ENCODE measurements at places on chromosomes 5 and 9.

GRCh38 chr5:127950707-127951391, 132.7 kb upstream of the SLC12A2 start:
- no peak for DNase-seq

DNA sequence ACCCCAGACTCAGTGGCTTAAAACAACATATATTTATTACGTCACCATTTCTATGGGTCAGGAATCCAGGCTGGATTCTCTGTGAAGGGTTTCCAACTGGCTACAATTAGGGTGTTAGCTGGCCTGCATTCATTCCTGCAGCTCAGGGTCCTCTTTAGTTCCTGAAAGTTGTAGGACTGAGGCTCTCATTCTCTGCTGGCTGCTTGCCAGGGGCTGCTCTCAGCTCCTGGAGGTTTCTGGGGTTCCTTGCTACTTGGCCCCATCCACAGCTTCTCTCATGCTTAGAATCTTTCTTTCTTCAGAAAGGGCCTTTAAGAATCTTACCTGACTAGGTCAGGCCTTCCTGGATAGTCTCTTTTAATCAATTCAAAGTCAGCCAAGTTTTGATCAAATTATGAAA, 424.6 kb downstream of the GADD45G start:
- no peak for DNase-seq

- DNase-seq = no peak
Observed at GRCh38 chr9:85603936-85604335, 137.8 kb downstream of the AGTPBP1 start.

- no peak for DNase-seq
Observed at GRCh38 chr9:112786829-112787520, 36.4 kb downstream of the SNX30 start.

DNA sequence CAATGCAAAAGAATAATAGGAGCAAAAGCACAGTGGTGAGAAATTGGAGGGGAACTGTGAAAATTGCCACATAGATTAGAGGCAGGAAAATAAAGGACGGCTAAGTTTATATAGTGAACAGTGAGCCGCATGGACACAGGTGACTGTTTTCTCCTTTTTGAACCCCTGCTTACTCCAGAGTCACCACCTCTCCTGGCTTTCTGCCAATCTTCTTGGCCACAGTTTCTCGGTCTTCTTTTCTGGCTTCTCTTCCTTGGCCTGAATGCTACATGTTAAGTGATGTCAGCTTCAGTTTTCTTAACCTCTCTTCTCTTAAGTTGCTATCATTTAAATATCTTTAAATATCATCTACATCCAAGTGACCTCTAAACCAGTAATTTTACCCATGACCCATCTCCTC, 47.3 kb upstream of the CDKN2B start:
- no peak for DNase-seq

GRCh38 chr5:154653764-154654485, 101.3 kb upstream of the LARP1 start:
- no peak for DNase-seq

DNA sequence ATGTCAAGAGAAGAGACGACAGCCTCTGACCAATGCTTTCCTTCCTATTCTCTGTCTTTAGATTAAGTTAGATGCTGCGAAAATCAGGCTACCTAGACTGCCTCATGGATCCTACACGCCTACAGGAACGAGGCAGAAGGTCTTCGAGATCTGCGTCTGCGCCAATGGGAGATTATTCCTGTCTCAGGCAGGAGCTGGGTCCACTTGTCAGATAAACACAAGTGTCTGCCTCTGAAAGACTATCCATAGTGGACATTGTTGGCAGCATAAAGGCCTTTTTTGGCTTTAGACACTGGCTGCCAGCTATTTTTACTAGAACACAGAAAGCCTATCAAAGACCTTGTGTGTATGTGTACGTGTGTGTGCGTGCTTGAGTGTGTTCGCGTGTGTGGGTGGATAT, 90.9 kb upstream of the PPP1R2B start:
- no peak for DNase-seq

GRCh38 chr9:4812858-4813257, 20.1 kb downstream of the RCL1 start:
- no peak for DNase-seq

DNA sequence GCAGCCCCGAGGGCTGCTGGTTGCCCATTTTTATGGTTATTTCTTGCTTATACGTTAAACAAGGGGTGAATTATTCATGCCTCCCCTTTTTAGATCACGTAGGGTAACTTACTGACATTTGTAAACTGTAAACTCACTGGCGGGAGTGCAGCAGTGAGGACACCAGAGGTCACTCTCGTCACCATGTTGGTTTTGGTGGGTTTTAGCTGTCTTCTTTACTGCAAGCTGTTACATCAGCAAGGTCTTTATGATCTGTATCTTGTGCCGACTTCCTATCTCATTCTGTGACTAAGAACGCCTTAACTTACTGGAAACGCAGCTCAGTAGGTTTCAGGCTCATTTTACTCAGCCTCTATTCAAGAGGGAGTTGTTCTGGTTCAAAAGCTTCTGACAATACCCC, 155.0 kb upstream of the PRDM9 start:
- DNase-seq = no peak

DNA sequence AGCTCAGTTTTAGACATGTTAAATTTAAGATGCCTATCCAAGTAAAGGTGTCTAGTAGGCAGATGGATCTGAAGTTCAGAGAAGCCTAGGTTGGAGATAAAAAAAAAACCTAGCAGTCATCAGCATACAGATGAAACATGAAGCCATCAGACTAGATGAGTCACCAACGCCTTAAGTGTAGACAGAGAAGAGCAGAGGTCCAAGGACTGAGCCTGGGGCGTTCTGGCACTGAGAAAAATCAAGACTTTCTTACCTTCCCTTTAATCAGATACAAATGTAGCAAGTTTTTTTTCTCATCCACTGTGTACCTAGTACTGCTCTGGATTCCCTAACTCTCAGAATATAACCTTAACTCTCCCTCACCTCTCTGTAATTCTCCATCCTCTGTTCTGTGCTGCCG, 97.3 kb downstream of the SIL1 start:
- peak; percentile 1 for DNase-seq

- no peak for DNase-seq
Observed at GRCh38 chr5:111733571-111733970, 23.4 kb downstream of the NREP start.

DNA sequence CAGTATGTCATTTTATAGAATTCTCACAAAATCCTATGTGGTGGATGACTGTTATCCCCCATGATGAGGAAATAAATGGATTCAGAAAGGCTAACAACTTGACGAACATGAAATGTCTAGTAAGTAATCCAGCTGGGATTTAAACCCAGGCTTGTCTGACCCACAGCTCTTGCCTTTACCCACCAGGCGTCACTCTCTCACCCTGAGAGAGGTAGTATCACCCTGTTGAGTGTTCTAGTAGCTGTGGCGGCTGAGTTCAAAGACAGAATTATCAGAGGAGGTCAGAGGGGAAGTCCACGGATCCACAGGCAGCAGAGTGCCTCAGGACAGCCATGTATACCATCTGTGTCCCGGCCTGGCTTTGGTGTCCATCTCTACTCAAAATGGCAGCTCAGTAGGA, 113.8 kb downstream of the ZNF462 start:
- no peak for DNase-seq

- DNase-seq = no peak
Observed at GRCh38 chr5:53023969-53024368, 34.8 kb downstream of the ITGA2 start.

GRCh38 chr5:116769470-116769869, 194.8 kb upstream of the SEMA6A start:
- DNase-seq = no peak

GRCh38 chr5:173236531-173237142, 1.6 kb upstream of the NKX2-5 start:
- DNase-seq = no peak

GRCh38 chr9:110426052-110426709, 88.5 kb upstream of the TXNDC8 start:
- DNase-seq = no peak

DNA sequence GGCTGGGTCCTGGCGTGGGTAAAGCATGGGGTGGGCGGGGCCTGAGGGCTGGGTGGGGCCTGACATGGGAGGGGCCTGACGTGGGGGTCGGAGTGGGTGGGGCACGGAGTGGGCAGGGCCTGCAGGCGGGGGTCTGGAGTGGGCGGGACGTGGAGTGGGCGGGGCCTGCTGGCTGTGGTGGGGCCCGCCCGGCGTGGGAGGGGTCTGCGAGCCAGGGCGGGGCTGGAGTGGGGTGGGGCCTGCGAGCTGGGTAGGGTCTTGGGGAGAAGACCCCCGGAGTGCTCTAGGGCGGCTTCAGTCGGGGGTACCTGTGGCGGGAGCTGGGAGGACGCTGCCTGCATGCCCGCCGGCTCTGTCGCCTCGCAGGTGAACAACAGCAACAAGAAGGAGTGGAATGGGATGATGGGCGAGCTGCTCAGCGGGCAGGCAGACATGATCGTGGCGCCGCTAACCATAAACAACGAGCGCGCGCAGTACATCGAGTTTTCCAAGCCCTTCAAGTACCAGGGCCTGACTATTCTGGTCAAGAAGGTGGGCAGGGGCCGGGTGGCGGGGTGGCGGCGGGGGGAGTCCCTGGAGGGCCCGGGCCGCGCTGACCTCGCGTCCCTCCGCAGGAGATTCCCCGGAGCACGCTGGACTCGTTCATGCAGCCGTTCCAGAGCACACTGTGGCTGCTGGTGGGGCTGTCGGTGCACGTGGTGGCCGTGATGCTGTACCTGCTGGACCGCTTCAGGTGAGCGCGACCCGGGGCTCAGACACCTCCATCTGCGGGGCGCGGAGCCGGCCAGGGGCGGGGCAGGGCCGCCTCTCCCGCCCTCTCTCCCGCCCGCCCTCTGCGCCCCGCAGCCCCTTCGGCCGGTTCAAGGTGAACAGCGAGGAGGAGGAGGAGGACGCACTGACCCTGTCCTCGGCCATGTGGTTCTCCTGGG, 8.0 kb downstream of the LRRC26 start:
- DNase-seq = peak; percentile 36

- DNase-seq = no peak
Observed at GRCh38 chr5:55864606-55865541, 13.7 kb downstream of the IL31RA start.

GRCh38 chr9:37327553-37327952, 94.9 kb upstream of the GRHPR start:
- DNase-seq = no peak

- DNase-seq = no peak
Observed at GRCh38 chr5:135448071-135448739, 1.1 kb upstream of the DCANP1 start.

GRCh38 chr5:151110992-151111391, 30.2 kb upstream of the TNIP1 start:
- no peak for DNase-seq

- no peak for DNase-seq
Observed at GRCh38 chr9:70641631-70642030, 227.2 kb upstream of the KLF9 start.

DNA sequence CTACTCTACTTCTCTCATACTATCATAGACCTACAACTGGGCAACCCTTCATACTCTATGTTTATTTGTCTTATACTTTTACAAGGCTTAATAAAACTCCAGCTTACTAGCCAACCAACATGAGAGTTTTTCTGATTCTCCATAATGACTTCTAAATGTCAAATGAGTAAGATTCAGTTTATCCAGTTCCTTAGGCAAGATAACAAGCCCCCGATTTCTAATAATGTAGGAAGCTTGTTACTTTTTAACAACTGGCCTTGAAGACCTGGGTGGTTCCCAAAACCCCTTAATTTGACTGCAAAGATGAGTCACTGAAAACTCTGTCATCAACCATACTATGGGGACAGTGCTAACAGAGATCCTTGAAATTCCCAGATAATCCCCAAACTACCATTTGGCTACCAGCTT, 294.6 kb upstream of the ACTBL2 start:
- no peak for DNase-seq

GRCh38 chr5:32147236-32147635, 26.9 kb downstream of the GOLPH3 start:
- DNase-seq = no peak

DNA sequence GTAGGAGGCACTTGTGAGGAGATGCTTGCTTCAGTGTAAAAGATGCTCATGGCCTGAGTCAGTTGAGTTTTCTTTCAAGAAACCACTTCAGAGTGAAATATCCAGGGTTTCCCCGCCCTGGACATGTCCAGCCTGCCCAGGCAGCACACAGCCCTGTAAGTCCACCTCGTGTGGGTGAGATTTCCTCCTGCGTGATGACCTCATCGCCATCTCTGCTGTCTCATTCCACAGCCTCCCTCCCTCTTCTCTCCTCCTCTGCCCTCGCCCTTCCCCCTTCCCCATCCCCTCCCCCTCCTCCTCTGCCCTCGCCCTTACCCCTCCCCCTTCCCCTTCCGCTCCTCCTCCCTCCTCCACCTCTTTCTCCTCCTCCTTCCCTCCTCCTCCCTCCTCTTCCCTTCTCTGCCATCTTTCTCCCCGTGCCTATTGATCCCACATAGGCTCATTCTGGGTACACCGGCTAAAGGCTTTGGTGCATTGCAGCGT, 34.0 kb upstream of the NCS1 start:
- DNase-seq = no peak

DNA sequence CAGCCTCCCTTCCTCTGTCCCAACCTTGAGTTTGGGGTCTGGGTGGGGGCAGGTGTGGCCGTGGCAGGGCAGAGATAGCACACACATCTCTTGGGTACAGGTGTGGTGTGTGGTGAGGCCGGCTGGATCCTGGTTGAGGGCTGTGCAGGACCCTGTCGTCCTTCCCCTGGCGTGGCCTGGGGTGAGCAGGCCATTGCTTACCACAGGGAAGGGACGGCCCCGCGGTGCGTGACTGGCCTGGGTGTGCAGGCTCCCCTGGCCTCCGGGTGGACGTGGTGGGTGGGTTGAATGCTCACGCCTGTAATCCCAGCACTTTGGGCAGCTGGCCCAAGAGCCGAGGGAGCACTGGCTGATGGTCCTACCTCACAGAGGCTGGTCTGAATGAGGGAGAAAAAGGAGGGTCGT, 1.2 kb downstream of the ARRDC1 start:
- DNase-seq = no peak

GRCh38 chr9:9945966-9946365, 666.8 kb downstream of the PTPRD start:
- no peak for DNase-seq

DNA sequence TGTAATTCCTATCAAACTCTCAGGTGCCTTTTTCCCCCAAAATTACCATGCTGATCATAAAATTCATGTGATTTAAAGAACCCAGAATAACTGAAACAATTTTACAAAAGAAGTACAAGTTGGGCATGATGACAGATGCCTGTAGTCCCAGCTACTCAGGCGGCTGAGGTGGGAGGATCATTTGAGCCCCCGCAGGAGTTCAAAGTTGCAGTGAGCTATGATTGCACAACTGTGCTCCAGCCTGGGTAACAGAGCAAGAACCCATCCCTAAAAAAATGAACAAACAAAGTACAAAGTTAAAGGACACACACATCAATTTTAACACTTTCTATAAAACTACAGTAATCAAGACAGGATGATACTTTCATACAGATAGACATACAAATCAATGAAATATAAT, 97.9 kb upstream of the LPAR1 start:
- no peak for DNase-seq

DNA sequence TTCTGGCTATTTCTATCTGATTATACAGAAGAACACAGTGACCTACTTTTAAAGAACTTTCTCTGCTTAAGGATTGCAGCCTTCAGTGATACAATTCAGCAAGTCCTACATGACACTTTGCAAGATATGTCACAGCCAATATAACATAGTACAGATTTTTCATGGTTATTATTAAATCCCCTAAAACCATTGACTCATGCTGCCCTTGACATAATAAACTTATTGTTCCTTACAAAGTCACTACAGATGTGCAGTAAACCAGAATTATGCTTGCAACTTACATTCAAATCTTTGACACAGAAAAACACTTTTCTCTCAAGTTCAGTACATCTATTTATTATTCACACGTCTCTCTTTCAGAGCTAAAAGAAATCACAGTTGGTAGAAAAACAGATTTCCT, 1136.3 kb upstream of the ACO1 start:
- DNase-seq = no peak

GRCh38 chr9:124779368-124780059, 2.6 kb downstream of the OLFML2A start:
- DNase-seq = no peak

Measured in HCT116 (cell line).